ENCODE measurements at places on chromosomes 1 and 21.

GRCh38 chr1:93765099-93765498, 83.5 kb upstream of the BCAR3 start:
- no peak for DNase-seq

- DNase-seq = no peak
These were observed 89.2 kb upstream of the OLFM3 start for GRCh38 chr1:102085896-102086295.

GRCh38 chr1:182107209-182107608, 45.7 kb upstream of the ZNF648 start:
- no peak for DNase-seq

DNA sequence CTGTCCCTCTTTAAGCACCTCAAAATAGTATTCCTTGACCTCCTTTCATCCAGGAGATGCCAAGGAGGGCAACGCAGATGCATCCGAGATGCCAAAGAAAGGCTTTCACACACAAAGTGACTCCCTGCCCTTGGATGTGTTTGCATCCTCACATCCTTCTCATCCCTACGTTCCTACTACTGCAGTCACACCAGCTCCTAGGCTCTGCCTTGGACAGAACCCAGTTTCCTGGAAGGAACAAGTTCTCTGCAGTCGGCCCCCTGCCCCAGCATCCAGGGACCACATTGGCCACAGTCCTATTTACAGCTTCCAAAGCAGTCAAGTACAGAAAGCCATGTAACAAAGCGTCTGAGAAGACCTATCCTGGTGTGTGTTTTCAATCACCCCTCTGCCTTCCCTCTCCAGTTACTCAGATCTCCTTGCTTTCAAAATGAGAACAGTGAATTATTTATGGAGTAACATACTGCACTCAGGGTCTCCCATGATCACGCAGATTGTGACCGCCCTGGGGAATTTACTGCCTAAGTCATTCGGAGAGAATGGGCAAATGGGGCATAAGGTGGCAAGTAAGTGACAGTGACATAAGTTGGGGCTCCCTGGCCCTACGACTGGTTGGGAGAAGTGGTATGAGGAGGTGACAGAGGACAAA, 21.8 kb upstream of the SRP9 start:
- no peak for DNase-seq

DNA sequence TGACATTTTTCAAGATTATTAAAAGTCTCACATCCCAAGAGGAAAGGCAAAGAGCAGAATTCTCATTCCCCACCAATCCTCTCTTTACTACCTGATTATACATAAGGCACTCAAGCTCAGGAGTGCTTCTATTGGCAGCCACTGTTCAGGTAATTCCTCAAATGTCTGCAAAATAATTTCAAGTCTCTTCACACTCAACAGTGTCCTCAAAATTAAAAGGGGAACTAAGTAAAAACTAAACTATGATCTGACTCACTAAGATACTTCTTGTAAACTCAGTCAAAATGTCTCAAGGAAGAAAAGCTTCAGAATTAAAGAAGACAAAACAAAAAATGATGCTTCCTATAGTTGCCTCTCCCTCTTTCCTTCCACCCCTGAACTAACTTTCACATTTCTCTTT, 135.6 kb downstream of the GPATCH2 start:
- DNase-seq = no peak

DNA sequence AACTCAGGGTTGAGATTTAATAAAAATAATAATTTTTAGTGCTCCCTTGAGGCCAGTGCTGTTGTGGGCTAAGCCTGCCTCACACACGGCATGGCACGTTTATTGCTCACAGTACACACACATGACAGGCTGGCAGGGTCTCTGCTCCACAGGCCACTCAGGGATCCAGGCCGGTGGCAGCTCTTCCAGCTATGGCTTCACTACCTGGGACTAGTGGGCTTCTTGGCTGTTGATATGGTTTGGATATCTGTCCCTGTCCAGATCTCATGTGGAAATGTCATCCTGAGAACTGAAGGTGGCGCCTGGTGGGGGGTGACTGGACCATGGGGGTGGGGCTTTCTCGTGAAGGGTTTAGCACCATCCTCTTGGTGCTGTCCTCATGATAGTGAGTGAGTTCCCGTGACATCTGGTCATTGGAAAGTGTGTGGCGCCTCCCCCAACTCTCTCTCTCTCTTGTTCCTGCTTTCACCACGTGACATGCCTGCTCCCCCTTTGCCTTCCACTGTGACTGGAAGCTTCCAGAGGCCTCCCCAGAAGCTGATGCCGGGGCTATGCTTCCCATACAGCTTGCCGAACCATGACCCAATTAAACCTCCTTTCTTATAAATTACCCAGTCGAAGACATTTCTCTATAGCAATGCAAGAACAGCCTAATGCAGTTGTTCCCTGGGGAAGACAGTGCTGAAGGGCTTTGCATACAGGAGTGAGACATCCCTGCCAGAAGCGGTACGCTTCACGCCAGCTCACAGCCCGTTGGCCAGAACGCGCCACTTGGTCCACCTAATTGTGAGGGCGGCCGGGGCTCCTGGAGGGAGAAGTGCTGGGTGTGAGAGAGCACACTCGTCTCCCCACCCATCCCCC, 226.9 kb upstream of the C1orf174 start:
- no peak for DNase-seq

GRCh38 chr1:241800640-241801039, 47.4 kb upstream of the EXO1 start:
- DNase-seq = no peak

DNA sequence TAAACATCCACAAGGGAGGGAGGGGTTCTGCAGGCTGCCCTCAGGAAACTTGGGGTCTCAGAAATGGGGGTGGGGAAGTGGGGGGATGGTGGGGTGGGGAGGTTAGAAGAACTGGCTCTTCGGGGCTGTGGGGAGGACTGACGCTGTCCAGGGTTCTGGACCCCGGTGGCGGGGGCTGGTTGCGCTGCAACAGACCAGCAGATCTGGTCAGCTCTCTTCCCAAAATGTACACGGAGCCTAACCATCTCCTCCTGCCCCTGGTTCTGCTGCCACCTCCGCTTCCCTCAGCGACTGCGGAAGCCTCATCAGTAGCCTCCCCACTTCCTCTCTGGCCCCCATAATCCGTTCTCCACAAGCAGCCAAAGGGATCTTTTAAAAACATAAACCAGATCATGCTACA, 29.3 kb upstream of the C1QA start:
- DNase-seq = no peak

DNA sequence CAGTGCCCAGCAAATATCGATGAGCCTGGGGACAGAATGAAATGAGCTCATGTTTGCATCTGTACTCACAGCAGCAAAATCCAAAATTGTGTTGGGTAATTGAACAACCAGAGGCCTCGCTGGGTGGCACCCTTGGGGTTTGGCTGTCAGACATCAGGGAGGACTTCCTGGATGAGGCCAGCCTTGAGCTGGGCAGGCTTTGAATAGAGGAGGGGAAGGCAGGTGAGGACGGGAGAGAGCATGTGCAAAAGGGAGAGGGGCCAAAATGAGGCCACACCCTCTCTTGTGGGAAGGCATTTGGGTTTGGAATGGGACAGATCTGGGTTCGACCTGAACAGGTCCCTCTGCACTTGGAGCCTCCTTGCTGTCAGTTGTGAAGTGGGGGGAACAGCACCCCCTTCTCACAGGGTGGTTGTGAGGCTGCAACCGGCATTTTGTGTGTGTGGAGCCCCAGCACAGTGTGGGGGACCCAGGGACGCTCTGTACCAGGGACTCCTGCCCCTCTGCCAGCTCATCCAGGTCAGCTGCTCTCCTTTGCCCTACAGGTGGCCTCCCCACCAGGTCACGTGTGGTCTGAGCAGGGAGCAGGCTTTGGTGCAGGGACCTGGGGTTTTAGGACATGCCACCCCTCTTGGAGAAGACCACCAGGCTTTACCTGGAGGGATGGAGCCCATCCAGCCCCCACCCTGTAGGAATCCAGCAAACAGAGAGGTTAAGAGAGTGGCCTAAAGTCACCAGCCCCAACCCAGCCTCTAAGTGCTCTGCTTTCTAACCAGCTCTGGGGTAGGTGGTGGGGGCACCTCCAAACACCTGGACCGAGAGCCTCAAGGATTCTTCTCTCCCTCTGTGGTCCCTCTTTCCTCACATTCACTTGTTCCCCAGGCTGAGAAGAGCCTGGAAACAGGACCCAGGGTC, 521.8 kb downstream of the PTPRU start:
- no peak for DNase-seq

GRCh38 chr1:112699425-112700144, 7.3 kb downstream of the RHOC start:
- DNase-seq = no peak

DNA sequence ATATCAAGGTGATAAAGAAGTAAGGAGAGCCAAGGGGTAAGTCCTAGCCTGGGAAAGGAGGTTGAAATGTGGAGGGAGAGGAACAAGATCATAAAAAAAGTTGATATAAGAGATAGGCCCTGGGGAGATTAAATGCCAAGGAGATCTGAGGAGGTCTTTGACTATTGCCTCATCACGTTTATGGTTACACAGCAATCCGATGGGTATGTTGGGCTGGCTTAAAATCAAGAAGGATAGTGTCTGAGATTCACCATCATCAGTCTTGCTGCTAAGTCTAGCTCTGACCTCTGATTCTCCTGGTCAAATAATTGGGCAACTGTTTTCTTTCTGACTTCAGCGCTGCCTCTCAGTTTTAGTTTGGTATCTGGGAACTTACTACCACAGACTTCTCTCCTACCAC, 416.3 kb downstream of the GPATCH2 start:
- DNase-seq = no peak

DNA sequence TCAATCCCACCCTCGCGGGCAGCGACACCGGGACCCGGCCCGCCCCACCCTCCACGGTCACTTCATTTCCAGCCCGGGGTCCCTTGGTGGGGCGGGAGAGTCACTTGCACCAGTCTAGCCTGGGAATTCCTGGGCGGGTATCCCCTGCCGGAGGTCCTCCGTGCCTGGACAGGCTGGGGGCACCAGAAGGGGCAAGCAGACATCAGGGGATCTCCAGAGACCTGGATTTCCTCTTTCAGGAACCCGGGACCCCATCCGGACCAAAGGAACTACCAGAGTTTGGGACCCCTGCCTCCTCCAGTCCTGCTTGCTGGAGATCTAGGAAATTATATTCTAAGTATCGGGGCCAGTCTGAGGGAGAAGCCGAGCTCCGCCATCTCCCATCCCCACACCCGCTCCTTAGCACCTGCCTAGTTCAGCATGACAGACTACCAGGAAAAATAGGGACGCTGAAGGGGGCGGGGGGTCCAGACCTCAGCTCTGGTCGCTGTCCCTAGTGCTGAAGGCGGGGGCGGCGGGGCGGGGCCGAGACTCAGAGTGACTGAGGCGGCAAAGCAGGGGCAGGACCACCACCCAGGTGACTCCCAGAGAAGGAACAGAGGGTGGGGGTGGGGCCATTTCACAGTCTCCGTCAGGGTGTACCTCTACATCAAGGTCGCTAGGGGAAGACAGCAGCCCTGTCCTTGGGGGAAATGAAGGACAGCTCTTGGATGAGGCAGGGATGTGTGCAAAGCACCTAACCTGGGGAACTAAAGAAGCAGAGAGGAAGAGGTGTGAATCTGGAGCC, 832 bp downstream of the HCN3 start:
- DNase-seq = peak; percentile 66

GRCh38 chr21:34536820-34537219, 24.8 kb upstream of the KCNE1 start:
- no peak for DNase-seq

GRCh38 chr1:95371666-95372282, 137.8 kb downstream of the RWDD3 start:
- no peak for DNase-seq

- peak; percentile 89 for DNase-seq
These were observed 8.7 kb upstream of the SLX9 start for GRCh38 chr21:44931137-44931500.

- no peak for DNase-seq
These were observed 44.0 kb upstream of the ERG start for GRCh38 chr21:38542263-38542662.

GRCh38 chr1:97138515-97139032, 417.0 kb downstream of the PTBP2 start:
- DNase-seq = no peak

GRCh38 chr1:32307324-32307723, 15.4 kb downstream of the HDAC1 start:
- no peak for DNase-seq

DNA sequence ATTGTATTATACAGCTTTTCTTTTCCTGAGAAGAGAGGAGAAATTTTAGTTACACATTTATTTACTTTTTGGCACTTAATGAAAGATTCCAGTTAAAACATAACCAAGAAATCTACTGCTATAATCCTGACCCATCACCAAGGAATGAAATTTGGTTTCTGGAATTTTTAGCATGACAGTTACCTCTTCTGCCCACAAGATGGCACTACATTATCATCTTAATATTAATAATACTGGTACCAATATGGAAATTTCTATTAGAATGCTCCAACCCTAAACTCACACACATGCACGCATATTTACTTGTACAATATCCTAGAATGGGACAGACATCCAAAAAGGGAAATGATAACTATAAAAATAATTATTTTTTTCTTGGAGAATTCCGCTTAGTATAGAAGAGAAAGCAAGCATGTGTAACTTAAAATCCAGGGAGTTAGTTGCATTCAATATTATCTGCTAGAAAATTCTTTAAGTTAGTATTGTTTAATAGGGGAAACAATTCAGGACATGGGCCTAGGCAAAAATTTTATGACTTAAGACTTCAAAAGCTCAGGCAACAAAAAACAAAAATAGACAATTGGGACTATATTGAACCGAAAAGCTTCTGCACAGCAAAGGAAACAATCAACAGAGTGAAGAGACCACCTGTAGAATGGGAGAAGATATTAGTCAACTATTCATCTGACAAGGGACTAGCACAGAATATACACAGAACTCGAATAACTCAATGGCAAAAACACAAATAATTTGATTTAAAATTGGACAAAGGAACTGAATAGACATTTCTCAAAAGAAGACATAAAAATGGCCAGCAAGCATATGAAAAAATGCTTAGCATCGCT, 37.4 kb downstream of the MAP3K21 start:
- no peak for DNase-seq

GRCh38 chr1:60573726-60574409, 500.3 kb upstream of the C1orf87 start:
- no peak for DNase-seq

GRCh38 chr1:27166351-27166802, 11.5 kb upstream of the SLC9A1 start:
- DNase-seq = no peak

GRCh38 chr1:30317921-30318320, 405.5 kb downstream of the MATN1 start:
- DNase-seq = no peak

GRCh38 chr1:150922519-150922975, 3.6 kb upstream of the SETDB1 start:
- DNase-seq = peak; percentile 91

GRCh38 chr1:199422206-199422605, 605.3 kb upstream of the NR5A2 start:
- no peak for DNase-seq

GRCh38 chr1:244326757-244327156, 125.0 kb downstream of the ADSS2 start:
- no peak for DNase-seq

DNA sequence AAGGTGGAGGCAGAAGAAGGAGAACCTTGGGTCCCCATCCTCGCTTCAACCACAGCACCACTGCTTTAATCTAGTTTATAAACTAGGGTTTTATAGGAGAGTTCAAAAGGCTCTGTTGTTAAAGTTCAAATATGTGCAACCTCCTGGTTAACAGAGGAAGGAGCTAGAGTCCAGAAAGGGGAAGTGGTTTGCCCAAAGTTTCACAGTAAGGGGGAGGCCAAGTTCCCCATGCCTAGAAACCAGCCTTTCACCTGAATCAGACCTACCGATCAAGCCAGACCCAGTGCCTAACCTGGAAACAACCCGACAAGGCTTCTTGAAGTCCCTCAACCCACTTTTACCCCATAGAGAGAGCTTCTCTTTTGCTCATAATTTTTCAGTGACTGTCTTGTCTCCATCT, 106.5 kb downstream of the PLPP3 start:
- no peak for DNase-seq
